ENCODE measurements at places on chromosomes 1 and 21.

DNA sequence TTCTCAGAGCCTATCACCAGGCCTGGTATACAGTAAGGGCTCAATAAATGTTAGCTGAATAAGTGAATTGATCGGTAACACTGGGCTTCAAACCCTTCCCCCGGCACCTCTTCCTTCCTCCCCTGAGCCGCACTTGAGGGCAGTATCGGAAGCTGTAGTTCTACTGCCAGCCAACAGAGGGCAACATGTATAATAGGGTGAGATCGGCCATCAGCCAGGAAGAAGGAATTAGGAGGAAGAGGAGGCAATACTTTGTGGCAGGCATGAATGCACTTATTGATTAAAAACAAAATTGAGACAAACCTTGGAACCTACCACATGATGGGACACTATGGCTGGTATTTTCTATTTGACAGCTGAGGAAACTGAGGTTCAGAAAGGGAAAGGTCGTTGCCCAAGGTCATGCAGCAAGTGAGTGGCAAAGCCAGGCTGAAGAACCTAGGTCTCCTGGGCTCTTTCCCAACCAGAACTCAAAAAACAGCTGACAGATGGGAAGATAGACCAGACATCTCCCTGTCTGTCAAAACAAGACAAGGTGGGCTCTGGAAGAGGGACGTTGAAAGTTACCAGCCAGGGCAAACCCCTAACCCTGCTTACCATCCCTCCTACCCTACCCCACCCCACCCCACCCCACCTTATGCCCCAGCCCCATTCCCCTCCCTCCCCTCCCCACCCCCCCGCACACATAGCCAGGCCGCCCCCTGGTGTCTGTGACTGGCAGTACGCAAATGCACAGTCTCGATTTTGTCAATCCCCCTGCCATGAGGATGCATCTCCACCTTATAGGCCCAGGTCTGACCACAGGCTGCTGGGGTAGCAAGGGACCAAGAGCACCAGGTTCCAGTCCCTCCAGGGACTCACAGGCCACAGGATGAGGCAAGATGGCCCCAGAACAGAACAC, 107.3 kb upstream of the RUNX3 start:
- peak; percentile 61 for DNase-seq

DNA sequence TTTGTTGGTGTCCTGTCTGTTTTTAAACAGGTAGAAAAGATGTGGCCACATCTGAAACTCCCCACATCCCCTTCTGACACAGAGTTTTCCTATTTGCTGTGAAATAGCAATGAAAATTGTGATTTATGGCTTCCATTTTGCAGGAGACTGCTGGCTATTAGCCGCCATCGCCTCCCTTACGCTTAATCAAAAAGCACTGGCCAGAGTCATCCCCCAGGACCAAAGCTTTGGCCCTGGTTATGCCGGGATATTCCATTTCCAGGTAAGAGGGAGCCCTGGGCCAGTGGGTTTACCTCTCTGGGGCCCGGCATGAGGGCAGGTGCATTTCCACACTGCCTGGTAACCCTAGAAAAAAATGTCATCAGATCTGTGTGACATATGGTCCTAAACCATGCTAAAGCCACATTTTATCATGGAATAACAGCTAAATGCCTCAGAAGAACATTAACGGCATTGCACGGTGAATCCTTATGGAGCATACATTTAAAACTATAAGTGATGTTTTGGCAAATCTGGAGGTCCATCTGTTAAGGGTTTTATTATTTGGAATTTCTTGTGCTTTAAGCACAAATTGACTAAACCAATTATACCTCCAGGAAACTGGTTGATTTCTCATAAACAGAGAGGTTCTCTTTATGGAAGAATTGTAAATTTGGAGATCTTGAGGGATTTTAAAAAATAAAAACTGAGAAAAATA, 12.3 kb downstream of the CAPN9 start:
- DNase-seq, result no peak

DNA sequence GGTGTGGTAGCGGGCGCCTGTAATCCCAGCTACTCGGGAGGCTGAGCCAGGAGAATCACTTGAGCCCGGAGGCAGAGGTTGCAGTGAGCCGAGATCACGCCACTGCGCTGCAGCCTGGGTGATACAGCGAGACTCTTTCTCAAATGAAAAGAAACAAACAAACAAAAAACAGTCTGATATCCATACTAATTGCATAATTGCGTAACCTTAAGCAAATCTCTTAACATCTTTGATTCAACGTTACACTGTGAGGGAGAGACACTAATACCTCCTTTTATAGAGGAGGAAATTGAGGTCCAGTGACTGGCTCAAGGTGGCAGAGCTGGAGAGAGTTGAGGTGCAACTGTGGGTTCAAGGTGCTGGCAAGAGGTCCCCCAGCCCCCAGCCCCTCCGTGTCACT, 12.6 kb upstream of the COX20 start:
- DNase-seq, result no peak

DNA sequence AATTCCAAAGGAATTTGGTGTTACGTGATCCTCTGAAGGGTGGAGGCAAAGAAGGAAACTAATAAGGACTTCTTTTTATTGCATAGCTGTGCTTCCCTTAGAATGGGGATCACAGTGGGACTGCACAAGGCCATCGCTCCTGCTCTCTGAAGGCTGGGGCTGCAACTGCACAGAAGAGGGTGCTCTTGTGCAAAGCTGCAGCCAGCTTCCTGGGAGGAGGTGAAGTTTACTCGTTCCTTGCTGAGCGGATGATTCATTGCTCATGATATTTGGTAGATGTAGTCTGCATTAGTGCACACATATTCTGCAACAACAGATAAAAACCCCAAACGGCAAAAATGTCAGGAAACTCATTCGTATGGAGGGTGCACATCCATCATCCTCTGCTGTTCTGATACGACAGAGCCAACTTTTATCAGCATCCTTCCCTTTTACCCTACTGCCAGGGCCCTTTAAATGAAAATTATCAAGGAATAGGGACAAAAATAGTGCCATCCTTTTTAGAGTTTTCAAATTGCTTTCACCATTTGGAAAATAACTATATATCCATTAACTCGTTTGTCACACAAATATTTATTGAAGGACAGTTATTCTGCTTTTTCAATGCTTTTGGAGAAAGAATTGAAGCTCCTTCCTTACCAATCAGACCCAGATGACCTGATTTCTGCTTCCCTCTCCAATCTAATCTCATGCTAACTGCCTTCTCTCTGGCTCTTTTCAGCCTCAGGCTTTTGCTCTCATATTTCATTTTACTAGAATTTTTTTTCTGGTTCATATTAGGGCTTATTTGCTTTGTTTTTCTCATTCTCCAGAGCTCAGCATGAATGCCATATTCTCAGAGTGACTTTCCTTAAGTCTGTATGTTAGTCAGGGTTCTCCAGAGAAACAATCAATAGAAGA, 263.6 kb downstream of the DUSP10 start:
- DNase-seq, result peak; percentile 14

GRCh38 chr1:113192242-113192641, 119.2 kb downstream of the LRIG2 start:
- DNase-seq, result no peak

- no peak for DNase-seq
Observed at GRCh38 chr1:201329801-201330200, 46.5 kb downstream of the PKP1 start.

- no peak for DNase-seq
Observed at GRCh38 chr1:174358344-174358743, 89.4 kb upstream of the GPR52 start.

- no peak for DNase-seq
Observed at GRCh38 chr1:183810121-183810520, 5.2 kb downstream of the RGL1 start.

GRCh38 chr21:31394309-31394708, 50.2 kb upstream of the TIAM1 start:
- DNase-seq, result no peak

DNA sequence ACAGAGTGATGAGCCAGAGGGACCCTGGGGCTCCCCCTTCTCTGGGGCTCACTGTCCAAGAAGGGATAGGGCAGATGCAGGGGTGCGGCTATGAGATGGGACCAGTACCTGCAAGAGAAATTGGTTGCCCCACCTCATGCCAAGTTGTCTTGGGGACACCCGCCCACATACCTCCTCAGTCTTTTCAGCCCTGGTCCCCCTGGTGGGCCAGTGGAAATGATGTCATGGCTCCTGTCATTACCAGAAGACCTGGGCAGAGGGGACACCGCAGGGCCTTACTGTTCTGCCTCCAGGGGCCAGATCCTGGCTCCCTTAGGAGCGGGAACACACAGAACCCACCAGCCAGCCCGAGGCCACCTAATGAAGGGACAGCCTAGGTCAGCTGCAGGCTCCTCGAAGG, 63.2 kb downstream of the CDK18 start:
- no peak for DNase-seq

DNA sequence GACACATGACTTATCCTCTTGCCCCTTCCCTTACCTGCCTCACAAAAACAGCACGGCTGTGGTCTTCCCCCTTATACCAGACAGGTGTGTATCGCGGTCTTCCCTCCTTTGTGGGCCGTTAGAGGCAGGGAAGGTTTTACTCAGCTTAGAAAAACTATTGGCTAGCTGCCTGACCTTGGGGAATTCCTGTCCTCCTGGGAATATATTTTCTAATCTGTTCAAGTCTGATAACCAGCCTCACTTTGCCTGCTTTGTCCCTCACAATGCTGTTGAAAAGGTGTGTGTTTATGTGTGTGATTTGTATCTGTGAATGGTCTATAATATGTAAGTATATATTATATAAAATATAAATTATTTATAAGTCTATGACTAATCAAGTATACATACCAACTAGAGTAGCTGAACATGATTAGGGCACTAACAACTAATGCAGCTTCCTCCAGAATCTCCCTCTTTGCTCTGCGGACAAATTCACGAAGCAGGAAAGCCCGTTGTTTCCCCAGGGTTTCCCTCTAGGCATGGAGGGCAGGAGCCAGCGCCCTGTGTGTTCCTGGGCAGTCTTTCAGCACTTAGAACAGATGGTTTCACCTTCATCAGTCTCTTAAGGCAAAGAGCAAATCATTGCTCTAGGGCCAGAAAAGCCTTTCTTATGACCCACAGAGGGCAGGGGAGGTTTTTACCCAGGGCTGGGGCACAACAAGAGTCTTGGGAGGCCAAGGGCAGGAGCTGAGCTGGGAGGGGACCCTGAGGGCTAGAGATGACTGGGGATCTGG, 25.6 kb downstream of the SLC26A9 start:
- no peak for DNase-seq
